Urinary bladder (tissue), 4 donors: ENCODE measurements at places on chromosomes 7 and 10. TPM values are rescaled to one million over a fixed set of nuclear protein-coding genes. Genes with fewer than 3 reads are reported as not detected.

The C10orf105 gene
- 0.26 TPM for total RNA-seq

The CPEB3 gene
- total RNA-seq: 7.4 TPM

The FGFR2 gene
- 61.9 TPM for total RNA-seq

The SAMD9L gene
- total RNA-seq: 25.5 TPM

The MMD2 gene
- total RNA-seq: 0.11 TPM

The CEP55 gene
- total RNA-seq: 23.6 TPM

The PTF1A gene
- not detected for total RNA-seq
